Right cardiac atrium (tissue), 5 donors: ENCODE measurements at places on chromosomes 1 and 21. TPM values are rescaled to one million over a fixed set of nuclear protein-coding genes. Genes with fewer than 3 reads are reported as not detected.
A peak's percentile ranks its signal among the peaks of the same experiment; 100 is the strongest.

The KRTAP19-4 gene
- total RNA-seq: not detected

GRCh38 chr1:53687901-53688300 is 51.1 kb downstream of the GLIS1 start:
- no peak for DNase-seq

The S100A16 gene
- 44.6 TPM for total RNA-seq

- DNase-seq: no peak
These were observed 72.1 kb downstream of the RGS13 start for GRCh38 chr1:192707978-192708547.

The FALEC gene
- total RNA-seq: not detected

The HENMT1 gene
- 1.8 TPM for total RNA-seq

The UTS2 gene
- not detected for total RNA-seq

The SMCP gene
- not detected for total RNA-seq

- DNase-seq: no peak
These were observed 99.0 kb downstream of the ZZZ3 start for GRCh38 chr1:77583483-77583882.

- no peak for DNase-seq
These were observed 23.6 kb upstream of the SLC19A2 start for GRCh38 chr1:169509354-169509753.

DNA sequence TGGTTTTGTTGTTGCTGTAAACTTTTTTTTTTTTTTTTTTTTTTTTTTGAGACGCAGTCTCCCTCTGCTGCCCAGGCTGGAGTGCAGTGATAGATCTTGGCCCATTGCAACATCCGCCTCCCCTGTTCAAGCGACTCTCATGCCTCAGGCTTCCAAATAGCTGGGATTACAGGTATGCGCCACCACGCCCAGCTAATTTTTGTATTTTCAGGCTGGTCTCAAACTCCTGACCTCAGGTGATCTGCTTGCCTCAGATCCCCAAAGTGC is 78.9 kb upstream of the SLC45A1 start:
- DNase-seq: peak; percentile 36

GRCh38 chr1:22607154-22607553 is 29.3 kb upstream of the C1QA start:
- no peak for DNase-seq

DNA sequence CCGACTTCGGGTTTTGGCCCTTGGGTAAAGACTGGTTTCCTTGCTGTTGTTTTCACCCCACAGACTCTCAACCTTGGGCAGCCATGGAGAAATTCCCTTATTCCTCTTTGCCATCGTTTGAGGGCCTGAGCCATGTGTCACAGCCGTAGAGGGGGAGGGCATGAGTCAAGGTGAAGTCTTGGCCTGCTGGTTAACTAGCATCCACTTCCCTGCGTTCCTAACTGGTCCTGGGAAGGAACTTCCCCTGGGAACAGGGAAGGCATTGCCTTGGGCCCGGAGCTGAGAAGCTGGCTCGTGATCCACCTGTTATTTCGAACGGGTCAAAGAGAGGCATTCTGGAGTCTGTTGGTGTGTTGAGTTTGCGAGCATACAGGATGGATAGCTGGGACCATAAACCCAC is 464.9 kb downstream of the CAMTA1 start:
- no peak for DNase-seq

DNA sequence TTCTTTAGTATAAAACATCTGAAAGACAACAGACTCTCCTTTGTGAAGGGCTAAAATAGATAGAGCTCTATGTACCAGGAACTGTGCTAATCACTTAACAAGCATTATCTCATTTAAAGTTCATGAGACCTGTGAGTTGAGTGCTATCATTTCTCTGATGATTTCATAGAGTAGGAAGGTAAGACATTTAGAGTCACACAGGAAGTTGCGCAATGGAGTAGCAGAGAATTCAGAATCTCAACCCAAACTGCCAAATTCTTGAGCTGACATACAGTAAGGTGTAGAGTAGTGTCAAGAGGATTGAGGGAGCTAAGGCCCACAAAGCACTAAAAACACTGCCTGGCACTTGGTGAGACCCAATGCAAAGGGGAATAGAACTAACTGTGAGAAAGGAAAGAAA is 384.3 kb downstream of the NTNG1 start:
- no peak for DNase-seq

The DISP1 gene
- total RNA-seq: 5.5 TPM

DNA sequence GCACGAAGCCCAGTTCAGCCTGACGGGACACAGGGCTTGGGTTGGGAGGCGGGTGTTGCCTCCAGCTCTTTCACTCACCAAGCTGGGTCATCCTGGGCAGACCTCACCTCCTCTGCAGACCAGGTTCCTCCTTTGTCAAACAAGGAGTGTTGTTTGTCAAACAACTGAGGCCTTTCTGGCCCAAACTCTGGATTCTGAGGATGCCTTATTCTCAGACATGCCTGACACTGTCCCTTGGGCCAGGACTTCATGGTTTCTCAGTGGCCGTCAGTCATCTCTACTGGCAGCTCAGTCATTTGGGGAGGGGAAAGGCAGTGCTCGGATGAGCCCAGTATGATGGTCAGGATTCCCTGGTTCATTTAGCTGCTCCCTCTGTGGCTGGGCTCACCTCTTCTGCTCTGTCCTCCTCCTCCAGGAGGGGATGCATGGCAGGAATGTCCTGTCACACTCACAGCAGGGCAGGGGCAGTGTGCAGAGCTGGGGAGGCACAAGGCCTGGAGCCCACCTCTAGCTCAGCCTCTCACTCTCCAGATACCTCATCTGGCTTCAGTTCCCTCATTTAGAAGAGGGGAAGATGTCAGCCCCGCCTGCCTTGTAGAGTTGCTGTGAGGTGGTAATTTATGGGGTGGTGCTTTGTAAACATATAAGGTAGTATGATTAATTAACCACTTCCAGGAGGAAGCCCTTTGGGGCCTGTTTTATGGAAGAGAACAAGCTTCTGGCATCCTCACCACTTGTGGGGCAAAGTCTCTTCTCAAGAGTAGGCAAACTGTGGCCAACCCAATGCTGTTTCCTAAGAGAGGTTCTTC is 20.6 kb downstream of the SLC2A1 start:
- DNase-seq: no peak

DNA sequence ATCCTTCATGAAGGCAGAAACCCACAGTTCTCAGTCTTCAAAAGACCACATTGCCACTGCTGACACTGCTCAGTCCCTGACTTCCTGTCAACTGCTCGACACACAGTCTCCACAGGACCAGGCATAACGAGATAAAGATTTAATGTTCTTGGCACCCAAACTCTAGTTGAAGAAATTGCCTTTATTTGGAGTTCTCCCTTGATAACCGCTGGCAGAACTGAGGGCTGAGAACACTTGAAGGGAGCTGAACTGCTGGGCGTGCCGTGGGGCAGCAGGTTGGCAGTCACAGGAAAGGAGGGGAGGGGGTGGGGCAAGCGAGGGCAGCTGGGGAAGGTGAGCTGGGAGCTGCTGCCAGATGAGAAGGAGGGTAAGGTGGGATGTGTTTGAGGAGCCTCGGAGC is 15.9 kb downstream of the HENMT1 start:
- DNase-seq: no peak

GRCh38 chr1:228084325-228084724 is 1.8 kb downstream of the ARF1 start:
- peak; percentile 3 for DNase-seq

GRCh38 chr1:76343356-76343755 is 268.8 kb downstream of the ST6GALNAC3 start:
- no peak for DNase-seq

The ARPC5 gene
- 36.5 TPM for total RNA-seq

The GLMN gene
- 6.9 TPM for total RNA-seq

DNA sequence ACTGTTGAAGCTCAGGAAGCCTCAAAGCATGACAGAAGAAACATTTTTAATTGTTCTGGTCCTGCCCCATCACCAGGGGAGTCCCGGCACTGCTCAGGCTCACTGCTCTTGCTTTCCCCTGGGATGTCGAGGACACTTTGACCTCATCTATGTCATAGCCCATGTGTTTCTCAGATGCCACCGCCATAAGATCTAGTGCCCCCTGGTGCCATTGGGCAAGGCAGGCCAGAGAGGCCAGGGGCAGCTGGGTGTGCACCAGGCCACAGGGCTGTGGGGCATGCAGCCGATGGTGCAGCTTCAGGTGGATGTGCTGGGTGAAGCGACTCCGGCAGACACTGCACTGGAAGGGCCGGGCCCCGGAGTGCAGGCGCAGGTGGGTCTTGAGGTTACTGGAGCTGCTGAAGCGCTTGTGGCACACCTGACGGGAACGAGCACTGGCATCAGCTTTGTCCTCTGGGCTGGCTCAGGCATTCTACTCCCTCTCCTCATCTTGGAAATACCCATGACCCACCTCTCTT is 7.7 kb upstream of the CRYBG2 start:
- no peak for DNase-seq

DNA sequence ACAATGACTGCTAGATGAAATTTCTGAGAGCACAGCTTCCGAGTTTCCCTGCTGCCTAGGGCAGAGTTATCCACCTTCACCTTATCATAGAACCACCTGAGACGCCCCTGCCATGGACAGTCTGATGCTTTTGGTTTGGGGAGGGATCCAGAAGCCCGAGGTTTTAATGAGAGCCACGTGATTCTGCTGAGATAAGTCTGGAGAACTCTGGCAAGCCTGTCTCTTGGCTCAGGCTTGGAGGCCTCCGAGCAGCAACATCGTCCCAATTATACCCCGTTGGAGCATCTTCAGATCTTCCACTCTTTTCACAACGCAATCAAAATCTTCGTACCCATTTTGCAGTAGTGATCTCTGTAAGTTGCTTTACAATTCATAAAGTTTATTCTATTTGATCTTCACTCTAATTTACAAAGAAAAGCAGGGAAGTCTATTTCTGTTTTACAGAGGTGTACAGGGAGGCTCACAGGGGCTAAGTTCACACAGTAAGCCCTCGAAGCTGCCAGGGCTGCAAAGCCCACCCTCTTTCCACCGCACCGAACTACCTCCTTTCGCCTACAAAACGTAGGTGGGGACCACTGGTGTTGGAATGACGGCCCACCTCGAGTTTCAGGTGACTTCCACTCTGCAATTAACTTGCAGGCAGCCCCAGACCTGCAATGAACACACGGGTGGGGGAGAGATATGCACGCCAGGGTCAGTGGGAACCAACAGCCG is 513 bp upstream of the HHAT start:
- no peak for DNase-seq

The PLEKHA6 gene
- 46.5 TPM for total RNA-seq

The LAMB3 gene
- total RNA-seq: 9.3 TPM

The C1orf56 gene
- 7.0 TPM for total RNA-seq

GRCh38 chr1:207366022-207366421 is 44.5 kb downstream of the CD55 start:
- DNase-seq: no peak

DNA sequence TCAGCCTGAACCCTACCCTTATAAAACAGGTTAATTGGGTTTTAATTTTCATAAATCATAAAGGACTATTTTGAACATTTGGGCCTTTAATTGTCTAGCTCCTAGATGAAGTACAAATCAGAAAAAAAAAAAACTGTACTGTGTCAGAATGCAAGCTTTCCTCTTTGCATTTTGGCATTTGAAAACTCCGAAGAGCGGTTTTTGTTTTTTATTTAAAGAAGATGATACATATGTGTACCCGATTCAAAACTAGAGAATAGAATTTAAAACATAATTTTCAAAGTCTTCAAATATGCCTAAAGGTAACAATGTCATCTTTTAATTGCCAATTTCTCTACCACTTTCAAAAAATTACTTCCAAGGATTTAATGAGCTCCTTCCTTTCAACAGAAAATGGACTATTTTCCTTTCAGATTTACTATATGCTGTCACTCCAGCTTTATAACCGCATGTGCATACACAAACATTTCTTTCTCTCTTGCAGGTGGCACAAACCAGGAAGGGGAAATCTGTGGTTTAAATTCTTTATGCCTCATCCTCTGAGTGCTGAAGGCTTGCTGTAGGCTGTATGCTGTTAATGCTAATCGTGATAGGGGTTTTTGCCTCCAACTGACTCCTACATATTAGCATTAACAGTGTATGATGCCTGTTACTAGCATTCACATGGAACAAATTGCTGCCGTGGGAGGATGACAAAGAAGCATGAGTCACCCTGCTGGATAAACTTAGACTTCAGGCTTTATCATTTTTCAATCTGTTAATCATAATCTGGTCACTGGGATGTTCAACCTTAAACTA is 33.7 kb downstream of the MRPL39 start:
- DNase-seq: no peak

The RGS18 gene
- 1.4 TPM for total RNA-seq

DNA sequence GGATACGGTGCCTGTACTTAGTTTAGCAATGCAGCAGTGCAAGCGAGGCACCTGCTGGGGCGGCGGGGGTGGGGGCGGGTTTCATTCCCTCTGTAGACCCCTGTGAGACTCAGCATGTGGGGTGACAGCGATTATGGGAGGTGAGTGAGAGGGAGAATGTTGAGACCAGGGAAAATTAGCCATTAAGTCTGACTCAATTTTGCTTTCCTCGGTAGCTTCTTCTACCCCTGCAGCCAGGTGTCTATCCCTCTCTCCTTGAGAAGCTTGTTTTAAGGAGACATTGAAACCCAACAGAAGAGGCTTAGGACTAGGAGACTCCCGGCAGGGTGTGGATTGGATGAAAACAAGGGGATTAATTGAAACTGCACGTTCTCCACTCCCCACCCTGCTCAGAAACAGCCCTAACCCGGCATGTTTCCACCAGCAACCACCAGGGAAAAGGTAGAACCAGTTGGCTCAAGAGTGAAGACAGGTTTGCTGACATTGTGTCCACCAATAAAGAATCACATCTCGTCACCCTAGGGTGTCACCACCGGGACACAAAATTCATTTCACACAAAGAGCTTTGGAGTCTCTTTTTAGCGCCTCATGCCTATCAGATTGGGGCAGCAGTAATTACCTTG is 20.6 kb upstream of the ATF3 start:
- DNase-seq: no peak

DNA sequence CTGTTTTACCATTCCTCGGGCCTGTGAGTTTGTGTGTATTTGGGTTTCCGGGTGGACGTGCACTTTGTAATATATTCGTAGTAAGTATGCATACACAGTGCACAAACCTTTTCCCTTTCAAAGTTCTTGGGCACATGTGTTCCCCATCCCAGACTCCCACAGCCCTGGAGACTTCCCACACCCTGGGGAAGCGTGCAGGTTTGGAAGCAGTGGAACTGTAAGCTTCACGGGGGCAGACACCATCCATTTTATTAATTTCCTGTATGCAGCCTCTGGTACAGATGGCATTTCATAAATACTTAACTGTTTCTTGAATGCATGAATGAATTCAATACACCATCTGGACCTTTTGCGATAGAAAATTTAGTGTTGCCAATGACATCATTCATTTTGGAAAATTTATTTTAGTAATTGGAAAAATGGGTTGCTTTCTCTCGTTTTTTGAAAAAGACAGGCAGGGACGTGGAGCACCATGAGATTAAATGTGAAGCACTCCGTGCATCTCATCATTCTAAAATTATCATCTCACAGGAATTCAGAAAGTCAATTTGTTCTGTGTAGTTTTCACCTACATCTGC is 10.8 kb downstream of the ETS2 start:
- no peak for DNase-seq

The FCGR3B gene
- total RNA-seq: 3.0 TPM

GRCh38 chr1:176183618-176184017 is 23.5 kb downstream of the COP1 start:
- DNase-seq: no peak

DNA sequence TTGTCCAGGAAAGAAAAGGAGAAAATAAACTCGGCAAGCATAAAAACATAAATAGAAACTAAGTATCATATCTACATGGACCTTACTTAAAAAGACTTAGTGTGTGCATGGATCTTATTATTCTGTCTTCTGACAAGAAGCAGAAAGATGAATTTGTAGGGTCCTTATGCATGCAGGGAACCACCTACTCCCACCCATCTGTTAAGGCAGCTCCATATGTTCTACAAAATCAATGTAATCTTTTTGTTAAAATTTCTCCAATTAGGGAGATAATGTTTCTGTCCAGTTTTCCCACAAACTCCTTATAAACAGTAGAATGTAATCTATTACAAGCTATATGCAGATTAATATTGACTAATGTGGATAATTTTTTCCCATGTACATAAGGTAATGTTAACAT is 13.9 kb upstream of the PTPN14 start:
- no peak for DNase-seq
